ENCODE measurements at places on chromosomes 5 and 9.

GRCh38 chr5:36035696-36036095 lies 31.0 kb downstream of the UGT3A2 start:
- DNase-seq, result no peak

DNA sequence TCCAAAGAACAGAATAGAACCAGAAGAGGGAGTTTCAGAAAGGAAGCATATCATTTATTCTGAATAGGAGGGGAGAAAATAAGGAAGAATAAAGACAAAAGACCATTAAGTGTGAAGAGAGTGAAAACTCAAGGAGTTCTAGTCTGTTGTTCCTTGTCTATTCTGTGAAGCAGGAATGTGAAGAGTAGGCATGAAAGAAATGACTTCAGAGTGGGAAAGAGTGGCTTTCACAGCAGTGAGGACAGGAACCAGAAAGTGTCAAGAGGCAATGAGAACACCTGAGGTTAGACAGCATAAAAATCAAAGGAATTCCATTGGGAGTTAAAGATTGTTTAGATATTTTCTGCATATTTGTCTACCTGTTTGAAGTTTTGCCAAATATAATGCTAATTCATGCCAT lies 768.8 kb upstream of the GRAMD2B start:
- no peak for DNase-seq

GRCh38 chr5:156540491-156540890 lies 213.5 kb downstream of the SGCD start:
- no peak for DNase-seq

- DNase-seq, result no peak
Observed at GRCh38 chr9:113886026-113886369, 9.9 kb downstream of the ZNF618 start.

GRCh38 chr9:127720031-127720864 lies 4.4 kb downstream of the TTC16 start:
- no peak for DNase-seq

DNA sequence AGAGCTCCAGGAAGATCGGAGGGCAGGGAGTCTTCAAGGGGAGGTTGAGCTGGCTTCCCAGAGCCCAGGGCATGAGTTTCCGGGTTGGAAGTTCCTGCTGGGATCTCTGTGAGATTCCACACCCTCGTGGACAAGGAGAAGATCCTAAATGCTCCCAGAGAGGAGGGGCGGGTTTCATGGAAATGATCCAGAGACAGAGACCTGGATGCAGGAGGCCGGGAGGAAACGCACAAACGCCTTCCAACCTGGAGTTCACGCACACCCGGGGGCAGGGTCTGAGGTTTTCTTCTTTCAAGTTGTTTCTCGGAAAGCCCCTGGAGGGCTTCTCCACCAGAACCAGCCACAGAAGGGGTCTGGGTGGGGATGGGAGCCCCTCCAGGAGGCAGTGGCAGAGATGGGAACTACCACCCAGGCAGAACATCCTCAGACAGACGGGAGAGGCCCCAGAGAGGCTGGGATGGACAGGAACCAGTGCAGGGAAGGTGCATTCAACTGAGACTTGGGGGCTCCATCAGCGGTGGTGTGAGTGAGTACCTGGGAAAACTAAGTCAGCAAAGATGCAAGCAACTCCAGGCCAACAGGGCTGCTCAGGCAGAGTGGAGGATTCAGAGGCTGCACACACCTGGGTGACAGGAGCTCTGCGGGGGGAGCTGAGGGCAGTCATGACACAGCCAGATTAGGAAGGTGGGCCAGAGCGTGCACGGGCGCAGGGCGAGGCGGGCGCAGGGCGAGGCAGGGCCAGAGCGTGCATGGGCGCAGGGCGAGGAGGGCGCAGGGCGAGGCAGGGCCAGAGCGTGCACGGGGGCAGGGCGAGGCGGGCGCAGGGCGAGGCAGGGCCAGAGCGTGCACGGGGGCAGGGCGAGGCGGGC lies 52.1 kb upstream of the EXOC3 start:
- no peak for DNase-seq

DNA sequence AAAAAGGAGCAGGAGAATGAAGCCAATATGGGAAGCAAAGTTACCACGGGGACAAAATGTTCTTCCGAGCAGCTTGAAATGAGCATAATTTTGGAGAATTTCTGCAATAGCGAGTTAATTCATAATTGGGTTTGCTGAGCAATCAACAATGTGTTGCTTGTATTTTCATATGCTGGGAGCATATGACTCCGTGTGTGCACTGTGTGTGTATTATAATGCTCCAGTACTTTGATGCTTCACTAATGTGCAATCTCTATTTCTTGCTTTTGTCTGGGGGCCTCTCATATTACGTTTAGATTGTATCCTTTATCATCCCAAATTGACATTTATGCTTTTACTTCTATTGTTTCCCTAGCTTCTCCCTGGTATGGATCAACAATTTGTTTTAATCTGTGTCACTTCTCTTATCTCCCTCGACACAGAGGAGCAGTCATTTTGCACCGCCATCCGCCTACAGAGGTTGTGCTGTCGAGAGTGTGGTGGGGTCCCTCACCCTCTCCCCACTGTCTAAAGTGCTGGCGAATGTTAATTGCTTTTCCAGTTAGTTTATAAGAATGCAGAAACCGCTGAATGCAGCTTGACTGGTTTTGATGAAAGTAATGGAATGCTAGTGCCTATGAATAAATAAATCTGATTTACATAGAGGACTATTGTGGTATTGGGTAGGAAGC lies 372.5 kb upstream of the WWC1 start:
- DNase-seq, result no peak

DNA sequence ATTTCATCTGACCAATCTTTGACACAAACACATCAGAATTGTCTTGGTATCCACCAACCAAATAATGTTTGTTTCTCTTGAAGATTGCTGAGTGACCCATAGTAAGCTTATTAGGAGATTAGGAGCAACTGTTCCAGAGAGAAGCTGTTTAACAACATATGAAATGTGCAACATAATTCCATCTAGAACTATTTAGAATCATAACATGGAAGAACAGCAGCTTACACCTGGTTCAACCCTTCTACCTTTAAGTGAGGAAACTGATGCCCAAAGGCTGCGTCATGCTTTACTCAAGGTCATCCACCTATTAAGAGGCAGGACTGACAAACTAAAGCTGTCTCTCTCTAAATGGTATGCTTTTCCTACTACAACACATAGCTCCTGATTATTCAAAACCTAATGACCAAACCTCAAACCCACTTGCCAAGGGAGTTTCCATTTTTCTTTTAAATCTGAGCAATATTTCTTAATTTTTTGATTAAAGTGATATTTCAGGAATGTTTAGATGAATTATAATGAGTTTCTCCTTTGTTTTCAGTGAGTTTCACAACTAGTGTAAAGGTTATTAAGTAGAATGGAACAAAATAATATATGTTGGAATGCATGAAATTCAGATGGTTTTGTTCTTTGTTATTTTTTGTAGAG lies 545.9 kb downstream of the RAB3C start:
- DNase-seq, result no peak

- no peak for DNase-seq
Observed at GRCh38 chr5:31534527-31535046, 2.5 kb downstream of the C5orf22 start.

DNA sequence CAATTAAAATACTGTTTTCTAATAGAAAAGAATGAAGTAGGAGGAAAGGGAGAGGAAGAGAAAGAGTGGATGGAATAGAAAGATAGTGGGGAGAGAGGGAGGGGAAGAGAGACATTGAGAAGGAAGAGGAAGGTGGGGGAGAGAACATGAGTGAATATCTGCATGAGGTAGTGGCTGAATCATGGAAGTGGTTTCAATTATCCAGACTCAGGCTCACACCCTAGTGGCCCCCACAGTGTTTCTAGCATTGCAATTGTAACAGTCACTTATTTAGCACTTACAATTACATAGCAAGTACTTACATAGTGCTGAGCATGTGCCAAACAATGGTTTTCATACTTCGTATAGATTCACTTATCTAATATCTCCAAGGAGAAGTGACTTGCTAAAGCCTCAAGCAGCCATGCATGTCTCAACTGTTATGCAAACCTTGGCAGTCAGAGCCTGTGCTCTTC lies 72.7 kb downstream of the CAST start:
- DNase-seq, result no peak

GRCh38 chr5:149172261-149172660 lies 31.0 kb downstream of the ABLIM3 start:
- no peak for DNase-seq

- no peak for DNase-seq
Observed at GRCh38 chr9:121537283-121537682, 37.6 kb upstream of the GGTA1 start.

DNA sequence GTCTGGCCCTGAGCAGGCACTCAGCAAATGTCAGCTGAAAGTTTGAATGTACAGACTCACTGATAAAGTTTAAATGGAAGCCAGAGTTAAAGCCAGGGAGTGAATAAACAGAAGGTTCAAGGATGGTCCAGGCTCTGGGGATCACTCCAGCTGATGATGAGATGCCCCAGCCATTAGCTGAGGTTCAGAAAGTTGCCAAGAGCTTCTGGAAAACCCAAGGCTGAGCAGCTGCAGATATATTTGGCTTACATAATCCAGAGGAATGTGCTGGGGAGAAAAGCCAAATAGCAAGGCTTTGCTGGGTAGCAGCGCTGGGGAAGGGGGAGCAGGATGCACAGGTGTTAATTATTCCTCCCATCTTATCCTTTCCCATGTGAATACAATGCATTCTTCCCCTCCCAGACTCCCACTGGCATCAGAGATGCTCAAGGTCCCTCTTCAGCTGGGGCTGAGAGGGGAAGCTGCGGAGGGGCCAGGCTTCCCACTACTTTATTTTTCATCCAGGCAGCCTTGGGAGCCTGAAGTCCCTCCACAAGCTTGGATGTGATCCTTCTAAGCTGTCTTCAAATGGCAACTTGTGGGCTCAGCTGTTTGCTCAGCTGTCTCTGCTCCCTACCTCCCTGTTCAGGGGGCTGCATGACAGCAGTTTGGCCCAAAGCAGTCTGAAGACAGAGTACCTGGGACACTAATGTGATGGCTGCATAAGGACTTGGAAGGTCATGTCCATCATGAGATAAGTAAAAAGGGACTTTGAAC lies 341.2 kb downstream of the TRIM32 start:
- DNase-seq, result no peak

GRCh38 chr5:147805030-147805454 lies 22.5 kb upstream of the JAKMIP2 start:
- no peak for DNase-seq

DNA sequence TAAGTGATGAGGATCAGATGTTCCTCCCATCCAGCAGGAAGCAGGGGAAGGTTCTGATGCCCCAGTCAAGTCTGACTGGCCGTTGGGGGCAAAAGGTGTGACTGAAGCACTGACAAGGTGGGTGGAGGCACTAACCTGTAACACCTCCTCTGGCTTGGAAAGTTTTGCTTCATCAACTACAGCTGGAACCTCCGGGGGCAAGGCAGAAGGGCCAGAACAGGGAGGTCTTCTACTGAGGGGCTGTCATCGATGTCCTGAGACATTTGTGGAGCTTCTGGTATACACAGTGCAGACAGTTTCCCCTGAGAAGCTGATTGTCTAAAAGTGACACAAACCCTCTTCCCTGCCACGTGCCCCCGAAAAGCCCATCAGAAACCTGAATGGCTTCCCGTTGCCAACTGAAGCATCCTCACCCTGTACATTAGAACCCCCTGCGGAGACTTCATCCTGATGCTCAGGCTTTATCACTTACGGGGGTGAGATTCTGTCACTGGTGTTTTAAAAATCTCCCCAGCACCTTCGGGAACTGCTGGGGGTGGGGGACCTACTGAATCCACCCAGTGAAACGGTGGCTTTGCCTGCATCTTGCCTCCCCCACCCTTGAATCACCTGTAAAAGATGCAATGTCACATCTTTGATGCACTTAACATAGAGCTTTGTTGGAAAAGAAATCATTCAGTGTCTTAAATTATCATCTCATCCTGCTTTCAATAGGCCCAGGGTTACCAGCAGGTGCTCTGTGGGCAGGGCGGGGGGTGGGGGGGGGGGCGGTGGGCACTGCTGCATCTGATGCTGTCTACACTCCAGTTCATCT lies 24.6 kb downstream of the TRAF1 start:
- DNase-seq, result no peak

- no peak for DNase-seq
Observed at GRCh38 chr9:37619806-37620205, 27.4 kb upstream of the TOMM5 start.

DNA sequence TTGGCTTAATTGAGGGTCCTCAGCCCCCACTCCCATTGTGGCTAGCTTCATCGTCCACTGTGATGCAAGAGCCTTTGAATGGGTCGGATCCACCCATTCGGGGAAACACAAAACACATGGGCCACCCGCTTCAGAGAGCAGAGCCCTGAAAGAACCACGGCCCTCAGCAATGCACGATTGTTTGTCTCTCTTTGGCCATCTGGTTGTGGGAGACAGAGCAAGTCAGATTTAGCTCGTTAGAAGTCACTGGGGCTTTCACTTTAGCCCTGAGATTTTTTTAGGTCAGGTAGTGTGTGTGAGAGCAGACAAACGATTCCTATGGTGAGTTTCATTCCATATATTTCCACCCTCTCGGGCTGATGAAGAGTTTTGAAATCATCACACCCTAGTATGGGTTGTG lies 12.9 kb upstream of the COL15A1 start:
- no peak for DNase-seq

DNA sequence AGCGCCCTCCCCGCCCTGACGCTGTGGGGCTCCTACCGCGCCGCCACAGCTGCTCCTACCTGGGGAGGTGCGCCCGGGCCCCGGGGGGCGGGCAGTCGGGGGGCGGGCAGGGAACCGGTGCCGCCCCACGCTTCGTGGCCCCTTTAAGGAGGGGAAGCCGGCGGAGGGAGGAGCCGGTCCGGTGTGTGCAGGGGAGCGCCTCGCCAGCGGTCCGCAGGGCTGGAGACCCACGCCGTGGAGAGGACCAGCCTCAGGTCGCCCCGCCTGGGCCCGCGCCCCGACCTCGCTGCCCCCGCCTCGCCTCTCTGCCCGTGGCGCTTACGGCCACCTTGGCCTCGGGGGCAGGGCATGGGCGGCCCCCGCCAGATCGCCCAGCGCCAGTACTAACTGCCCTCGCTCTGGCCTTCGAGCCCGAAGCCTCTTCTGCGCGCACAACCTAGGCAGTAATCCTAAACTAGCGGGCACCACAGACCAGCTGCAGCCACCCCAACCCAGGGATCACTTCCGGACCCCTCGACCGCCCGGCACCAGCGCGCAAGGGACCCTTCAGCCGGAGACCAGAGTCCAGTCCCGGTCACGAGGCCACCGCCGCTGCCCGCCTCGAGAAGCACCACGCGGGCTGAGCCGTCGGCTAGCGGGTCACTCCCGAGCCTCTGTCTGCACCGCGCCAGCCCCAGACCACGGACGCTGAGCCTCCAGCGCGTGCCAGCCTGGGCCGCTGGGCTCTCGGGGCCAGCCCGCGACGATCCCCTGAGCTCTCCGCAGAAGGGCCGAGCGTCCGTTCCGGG lies at the start of gene FOXE1:
TSS of gene FOXE1 (plus strand) at position 171 of the 788 bp plus-strand sequence. CDS start 689 bp downstream, outside the sequence.
- no peak for DNase-seq

GRCh38 chr5:10209004-10209403 lies 40.7 kb downstream of the ATPSCKMT start:
- DNase-seq, result no peak

DNA sequence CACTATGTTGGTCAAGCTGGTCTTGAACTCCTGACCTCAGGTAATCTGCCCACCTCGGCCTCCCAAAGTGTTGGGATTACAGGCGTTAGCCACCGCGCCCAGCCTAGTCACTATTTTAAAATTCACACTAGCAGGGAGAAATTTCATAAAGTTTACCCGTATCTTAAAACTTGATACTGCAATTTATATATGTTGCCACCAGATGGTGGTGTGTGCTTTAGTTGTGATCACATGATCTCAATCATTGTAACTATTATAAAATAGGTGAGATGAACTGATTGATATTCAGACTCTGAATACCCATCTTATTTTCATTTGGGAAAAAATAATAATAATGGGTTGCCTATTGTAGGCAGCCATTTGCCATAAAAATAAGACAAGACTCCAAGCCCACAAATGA lies 1330.4 kb upstream of the WWC1 start:
- no peak for DNase-seq
